ENCODE measurements at places on chromosomes 16 and 17.

GRCh38 chr17:62963296-62963695, 2.7 kb upstream of the TANC2 start:
- peak; percentile 46 for DNase-seq

- peak; percentile 73 for DNase-seq
Observed at GRCh38 chr17:79391376-79392233, 219.2 kb downstream of the RBFOX3 start.

GRCh38 chr17:42586514-42587230, 9.1 kb upstream of the PSMC3IP start:
- DNase-seq = no peak

- peak; percentile 52 for DNase-seq
Observed at GRCh38 chr17:78974635-78975591, 4.8 kb downstream of the LGALS3BP start.

All from SW480 (cell line).